ENCODE measurements at places on chromosomes 1 and 21.

GRCh38 chr21:43572446-43572845 lies 86.8 kb downstream of the HSF2BP start:
- no peak for DNase-seq

DNA sequence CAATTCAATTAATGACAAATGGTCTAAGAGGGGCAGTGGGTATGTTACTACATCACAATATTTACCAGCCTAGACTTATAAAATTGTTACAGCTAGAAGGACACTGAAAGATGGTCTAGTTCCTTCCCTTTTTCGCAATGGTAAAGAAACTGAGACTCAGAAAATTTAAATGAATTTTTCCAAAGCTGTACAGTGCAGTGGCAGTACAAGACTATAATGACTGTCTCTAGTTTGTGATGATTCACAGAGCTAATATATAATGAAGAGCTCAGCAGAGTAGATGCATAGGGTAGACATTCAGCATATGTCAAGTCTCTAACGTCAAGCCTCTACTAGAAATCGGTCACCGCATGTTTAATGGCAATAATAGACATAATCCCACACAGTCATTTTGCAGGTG lies 4.6 kb downstream of the PLPP3 start:
- no peak for DNase-seq

DNA sequence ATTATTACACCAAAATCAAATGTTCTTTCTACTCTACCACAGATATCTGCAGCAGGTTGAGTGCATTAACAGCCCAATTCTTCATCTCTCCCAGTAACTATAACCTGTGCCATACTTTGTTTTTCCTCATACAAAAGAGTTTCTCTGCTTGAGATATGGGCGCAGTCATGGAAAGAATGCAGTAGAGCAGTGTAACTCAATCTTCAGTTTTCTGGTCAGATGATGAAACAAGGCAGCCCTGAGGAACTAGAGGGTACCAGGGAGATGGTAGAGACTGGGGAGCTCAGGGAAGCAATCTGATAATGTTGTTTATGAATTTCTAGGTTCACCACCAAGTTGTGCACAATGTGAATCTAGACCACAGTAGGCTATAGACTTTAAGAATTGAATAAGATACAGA lies 39.6 kb downstream of the ASPM start:
- no peak for DNase-seq

DNA sequence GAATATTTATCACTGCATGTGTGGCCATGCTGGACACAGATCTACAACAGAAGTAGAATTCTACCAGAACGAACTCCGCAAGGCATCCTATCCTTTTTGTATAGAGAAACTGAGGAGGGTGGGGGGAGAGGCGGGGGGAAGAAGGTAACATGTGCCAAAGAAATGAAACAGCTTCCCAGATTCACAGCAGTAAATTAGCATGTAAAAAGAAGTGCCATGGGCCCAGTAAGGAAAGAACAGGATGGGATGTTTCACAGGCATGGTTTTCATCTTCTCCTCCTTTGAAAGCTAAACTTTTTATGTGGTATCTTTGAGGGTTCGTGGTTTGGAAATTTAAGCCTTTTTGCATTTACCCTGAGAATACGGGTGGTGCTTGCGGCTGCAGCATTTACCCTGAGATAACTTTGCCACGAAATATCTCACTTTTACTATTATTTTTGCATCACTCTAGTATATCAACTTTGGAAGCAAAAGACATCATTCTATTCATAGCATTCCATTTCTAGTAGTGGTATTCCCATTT lies 168.9 kb downstream of the TPR start:
- no peak for DNase-seq

GRCh38 chr21:39142972-39143371 lies 40.3 kb downstream of the PSMG1 start:
- DNase-seq = no peak

DNA sequence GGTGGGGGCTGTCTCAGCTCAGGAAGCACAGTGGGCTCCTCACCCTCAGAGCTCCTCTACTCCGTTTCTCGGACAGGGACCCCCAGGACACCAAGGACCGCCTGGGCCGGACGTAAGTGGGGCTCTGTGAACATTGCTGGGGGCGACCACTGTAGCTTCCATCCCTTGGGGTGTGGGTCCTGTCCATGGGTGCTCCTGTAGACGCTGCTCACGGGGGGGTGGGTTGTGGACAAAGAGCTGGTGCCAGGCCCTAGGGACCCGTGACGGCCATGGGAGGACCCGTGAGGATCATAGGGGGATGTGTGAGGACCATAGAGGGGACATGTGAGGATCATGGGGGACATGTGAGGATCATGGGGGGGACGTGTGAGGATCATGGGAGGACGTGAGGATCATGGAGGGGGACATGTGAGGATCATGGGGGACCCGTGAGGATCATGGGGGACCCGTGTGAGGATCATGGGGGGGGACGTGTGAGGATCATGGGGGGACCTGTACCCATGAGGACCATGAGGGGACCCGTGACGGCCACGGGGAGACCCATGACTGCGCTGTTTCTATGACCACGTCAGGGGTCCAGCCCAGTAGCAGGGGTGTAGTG lies 18.1 kb downstream of the COL6A1 start:
- no peak for DNase-seq

GRCh38 chr1:109767637-109768334 lies 4.1 kb upstream of the EPS8L3 start:
- no peak for DNase-seq
